Stimulated activated CD8-positive, alpha-beta memory T cell treated with anti-CD3 and anti-CD28 coated beads, Interleukin-4, amount 100 ng/mL, for 4 hours (primary cell): ENCODE measurements at places on chromosomes 1 and 21.

GRCh38 chr1:119081267-119081666 lies 59.2 kb downstream of the WARS2 start:
- DNase-seq = no peak

DNA sequence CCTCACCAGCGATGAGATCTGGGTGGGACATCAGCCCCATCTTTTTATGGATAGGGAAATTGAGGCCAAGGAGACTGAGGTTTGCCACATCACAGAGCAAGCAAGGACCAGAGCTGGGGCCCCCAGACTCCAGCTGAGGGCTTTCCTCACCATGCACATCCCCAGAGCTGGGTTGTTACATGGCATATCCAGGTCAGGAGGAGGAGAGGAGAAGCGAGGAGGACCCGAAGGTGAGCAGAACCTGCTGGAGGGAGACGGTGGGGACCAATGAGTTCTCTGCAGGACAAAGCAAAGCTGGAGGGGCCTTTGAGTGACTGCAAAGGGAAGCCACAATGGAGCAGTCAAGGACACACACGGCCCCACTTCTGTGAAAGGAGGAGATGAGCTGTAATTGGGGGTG lies 255.5 kb upstream of the CSF3R start:
- DNase-seq = no peak

GRCh38 chr1:21667348-21668231 lies 1.6 kb downstream of the RAP1GAP start:
- no peak for DNase-seq

DNA sequence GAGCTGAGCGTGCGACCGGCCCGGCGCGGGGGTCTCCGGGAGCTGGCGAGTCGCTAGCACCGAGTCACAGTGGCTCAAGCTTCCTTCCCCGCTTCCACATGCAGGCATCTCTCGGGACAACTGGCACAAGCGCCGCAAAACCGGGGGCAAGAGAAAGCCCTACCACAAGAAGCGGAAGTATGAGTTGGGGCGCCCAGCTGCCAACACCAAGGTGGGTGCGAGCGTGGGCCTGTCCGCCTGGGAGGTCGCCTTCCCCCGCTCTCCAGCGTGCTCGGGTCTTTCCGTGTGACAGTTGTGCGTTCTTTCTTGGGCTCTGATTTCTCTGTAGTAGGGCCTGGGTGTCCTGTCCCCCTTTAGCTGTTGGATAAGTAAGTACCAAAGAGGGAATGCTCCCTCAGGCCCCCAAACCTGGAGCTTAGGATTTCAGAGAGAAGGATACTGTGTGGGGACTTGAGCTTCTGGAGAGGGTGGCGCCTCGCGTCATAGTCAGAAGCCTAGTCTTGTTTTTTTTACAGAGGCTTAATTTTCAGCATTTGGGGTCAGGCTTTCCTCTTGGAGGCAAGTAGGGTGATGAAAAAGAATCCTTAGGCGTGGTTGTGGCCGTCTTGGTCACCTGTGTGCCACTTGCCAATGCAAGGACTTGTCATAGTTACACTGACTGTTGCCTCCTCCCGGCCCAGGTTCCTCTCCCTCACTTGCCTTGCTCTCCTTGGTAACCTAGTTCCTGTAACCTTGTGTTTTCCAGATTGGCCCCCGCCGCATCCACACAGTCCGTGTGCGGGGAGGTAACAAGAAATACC lies 790 bp downstream of the RPS8 start:
- DNase-seq = peak; percentile 41

GRCh38 chr1:64917328-64917861 lies 49.0 kb downstream of the JAK1 start:
- no peak for DNase-seq

DNA sequence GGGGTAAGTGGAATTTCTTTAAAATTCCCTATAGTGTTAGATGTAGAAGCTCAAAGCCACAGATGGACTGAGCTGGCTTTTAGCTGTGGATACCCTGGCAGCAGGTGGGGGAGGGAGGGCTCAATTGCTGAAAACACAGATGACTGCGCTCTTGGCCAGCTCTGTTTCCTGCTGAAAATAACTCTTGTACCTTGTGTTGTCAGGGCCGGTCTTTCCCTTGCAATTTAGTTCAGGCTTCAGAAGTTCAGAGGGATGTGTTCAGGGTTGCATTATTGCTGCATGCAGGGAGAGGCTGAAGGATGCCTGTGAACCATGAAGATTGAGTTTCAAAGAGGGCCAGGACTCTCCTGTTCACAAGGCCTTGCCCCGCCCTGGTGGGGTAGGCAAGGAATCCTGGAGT lies 58.1 kb upstream of the GCLM start:
- DNase-seq = no peak

DNA sequence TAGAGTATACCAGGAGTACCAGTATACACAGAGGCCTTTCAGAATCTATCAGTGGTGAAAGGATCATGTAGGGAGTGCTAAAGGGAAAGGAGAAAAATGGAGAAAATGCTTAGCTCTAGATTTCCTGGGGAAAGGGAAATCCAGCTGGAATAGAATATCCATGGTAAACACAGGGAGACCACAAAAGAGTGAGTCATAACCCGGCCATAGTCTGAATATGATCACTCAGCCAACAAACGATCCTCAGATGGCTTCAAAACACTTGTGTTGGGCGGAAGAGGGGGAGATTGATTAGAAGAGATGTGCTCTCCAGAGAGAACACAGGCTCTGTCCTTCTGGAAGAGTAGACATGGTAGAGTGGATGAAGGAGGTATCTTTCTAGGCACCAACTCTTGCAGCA lies 180.6 kb downstream of the PAPPA2 start:
- no peak for DNase-seq

DNA sequence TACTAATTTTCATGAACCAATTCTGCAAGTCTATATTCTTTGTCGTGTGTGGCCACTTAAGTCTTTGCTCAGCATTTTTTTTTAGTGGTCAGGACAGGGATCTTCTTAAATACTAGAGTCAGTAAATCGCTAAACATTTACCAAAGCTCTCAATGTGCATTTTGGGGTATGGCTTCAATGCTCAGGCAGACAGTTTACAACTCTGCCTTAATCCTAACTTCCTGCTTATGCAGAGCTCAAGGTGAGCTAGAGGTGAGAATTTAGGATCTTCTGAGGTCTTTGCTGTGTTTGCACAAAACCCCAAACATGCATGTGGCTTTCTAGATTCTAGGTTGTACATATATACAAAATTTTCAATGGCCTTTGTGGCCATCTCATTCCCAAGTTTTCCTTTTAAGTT lies 153.0 kb downstream of the DNM3 start:
- DNase-seq = no peak

DNA sequence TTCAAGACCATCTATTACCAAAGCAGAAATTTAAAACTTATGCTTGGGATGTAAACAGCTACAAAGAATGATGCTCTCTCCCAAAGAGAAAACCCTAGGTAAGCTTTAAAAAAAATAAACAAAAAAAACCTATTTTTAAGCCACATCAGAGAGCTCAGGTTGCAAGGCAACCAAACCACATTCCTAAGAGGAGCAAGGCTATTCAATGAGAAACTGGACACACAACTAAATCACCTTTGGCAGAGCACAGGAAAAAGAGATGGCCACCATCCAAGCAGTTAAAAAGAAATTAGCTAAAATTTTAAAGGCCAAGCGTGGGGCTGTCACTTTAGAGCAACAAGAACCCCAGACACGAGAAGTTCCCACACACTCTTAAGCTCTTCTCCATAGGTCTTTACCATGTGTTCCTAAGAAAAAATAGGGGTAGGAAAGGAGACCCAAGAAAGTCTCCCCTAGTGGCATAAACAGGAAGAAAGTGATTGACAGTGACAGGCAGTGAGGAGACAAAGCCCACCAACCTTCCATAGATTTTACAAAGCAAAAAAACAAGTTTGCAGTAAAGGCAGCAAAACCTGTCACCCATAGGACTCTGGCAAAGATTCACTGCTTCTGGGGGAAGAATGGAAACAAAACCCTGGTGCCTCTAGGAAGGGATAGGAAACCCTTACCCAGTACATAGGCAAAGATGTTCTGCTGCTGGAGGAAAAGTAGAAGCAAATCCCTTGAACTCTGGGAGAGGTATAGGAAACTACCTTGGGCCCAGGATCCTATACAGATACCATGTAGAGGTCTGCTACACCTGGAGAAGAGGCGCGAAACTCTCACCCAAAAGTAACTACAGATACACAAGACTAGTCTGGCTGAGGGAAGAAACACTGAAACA lies 68.5 kb downstream of the FOXJ3 start:
- no peak for DNase-seq

DNA sequence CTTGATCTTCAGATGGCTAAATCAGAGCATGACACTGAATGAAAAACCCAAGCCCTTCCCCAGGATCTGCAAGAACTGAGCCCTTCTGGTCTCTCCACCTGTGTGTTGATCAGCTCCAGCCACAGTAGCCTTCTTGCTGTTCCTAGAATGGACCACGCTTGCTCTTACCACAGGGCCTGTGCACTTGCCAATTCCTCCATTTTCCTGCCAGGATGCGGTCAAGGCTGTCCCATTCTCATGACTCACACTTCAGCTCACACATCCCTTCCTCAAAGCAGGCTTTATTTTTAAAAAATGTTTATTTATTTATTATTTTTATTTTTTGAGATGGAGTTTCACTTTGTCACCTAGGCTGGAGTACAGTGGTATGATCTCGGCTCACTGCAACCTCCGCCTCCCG lies 43.6 kb upstream of the GRHL3 start:
- no peak for DNase-seq

DNA sequence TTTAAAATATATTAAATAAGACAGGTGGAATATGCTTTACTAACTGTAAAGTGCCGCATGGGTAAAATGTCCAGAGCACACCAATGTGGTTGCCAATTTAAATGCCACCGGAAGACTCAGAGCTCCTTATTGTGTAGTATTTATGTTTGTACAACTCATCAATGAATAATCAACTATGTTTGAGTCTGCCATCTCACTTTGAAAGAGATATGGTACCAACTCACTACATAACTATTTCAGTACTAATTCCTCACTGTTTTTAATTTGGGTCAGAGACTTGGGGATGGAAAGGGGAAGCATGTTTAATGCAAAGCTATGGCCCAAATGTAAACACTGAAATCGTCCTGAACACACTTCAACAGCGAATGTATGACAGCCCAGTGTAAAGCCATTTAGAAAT lies 144.8 kb downstream of the NR5A2 start:
- DNase-seq = no peak

GRCh38 chr1:23791516-23792047 lies 637 bp downstream of the LYPLA2 start:
- DNase-seq = no peak

DNA sequence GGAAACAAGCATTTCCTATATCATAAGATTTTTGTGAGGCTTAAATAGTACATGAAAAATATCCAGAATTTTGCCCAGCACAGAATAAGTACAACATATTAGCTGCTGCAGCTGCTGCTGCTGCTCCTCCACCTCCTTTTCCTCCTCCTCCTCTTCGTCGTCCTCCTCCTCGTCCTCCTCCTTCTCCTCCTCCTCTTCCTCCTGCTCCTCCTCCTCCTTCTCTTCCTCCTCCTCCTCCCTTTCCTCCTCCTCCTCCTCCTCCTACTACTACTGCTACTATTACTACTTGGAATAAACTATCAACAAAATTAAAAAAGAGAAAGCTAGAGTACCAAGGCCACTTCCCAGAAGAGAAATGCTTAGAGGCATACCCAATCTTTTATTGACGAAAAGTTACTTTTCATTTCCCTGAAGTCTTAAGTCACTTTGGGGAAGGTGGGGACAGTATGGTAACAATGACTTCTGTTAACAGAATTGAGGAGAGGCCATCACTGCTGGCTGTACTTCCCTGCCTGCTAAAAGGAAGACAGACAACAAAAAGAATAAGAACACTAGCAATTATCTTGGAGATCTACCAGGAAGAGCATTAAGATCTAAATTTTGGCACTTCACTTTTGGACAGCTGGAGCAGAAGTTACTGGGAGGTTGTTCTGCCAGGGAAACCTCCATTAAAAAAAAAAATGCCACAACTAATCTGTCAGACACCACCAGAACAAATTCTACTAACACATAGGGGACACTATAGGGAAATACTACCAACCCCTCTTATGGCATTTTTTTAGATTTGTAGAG lies 7.1 kb downstream of the DENND1B start:
- DNase-seq = no peak

DNA sequence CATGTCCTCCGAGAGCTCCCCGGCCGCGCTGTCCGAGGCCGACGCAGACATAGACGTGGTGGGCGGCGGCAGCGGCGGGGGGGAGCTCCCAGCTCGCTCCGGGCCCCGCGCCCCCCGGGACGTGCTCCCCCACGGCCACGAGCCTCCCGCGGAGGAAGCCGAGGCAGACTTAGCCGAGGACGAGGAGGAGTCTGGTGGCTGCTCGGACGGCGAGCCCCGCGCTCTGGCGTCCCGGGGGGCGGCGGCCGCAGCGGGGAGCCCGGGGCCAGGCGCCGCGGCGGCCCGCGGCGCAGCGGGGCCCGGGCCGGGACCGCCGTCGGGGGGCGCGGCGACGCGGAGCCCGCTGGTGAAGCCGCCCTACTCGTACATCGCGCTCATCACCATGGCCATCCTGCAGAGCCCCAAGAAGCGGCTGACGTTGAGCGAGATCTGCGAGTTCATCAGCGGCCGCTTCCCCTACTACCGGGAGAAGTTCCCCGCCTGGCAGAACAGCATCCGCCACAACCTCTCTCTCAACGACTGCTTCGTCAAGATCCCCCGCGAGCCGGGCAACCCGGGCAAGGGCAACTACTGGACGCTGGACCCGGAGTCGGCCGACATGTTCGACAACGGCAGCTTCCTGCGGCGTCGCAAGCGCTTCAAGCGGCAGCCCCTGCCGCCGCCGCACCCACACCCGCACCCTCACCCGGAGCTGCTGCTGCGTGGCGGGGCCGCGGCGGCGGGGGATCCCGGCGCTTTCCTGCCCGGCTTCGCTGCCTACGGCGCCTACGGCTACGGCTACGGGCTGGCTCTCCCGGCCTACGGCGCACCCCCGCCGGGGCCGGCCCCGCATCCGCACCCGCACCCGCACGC lies 547 bp downstream of the FOXD2 start:
- DNase-seq = no peak

DNA sequence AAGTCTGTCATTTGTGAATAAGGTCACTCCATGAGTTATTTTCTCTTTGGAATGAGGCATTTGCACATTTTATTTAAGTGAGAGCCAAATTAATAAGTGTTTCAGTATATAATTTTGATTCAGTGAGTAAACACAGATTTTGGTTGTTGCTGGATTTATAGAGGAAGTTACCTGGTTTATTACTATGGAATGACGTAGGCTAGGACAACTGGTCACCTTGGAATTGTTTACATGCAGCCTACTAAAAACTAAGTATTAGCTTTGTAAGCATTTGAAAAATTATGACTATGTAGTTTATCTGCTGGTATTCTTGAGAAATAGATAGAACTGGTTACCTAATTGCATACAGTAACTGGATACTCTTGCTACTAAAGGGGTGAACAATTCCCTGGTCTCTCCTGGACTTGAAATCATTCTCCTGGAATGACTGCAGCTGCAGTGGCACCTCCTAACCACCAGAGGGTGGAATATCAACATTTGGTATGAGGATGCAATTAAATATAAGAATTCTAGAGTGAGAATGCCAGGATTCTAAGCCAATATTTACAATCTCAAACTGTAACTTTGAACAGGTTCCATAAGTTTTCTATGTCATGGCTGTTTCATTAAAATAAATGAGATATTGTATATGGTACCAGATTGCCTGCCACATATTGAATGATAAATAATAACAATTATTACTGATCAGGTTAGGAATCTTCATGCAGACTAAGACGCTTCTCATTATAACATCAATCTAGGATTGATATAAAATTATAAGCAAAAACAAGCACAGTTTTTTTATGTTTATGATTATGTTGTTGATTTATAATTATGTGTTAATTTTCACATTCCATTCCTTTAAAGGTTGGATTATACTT lies 3.5 kb upstream of the KRTAP27-1 start:
- no peak for DNase-seq
